K562 (cell line): ENCODE measurements at places on chromosomes 12 and 14. TPM values are rescaled to one million over a fixed set of nuclear protein-coding genes. Genes with fewer than 3 reads are reported as not detected.

GRCh38 chr14:105939810-105940508 is 413.6 kb downstream of the TMEM121 start:
- H3K4me1 ChIP-seq, result no peaks in the 10 kb centered on the region
- H3K27ac ChIP-seq, result no peak overlapping the region
- no peak for DNase-seq
- H3K4me3 ChIP-seq, result no peak overlapping the region

DNA sequence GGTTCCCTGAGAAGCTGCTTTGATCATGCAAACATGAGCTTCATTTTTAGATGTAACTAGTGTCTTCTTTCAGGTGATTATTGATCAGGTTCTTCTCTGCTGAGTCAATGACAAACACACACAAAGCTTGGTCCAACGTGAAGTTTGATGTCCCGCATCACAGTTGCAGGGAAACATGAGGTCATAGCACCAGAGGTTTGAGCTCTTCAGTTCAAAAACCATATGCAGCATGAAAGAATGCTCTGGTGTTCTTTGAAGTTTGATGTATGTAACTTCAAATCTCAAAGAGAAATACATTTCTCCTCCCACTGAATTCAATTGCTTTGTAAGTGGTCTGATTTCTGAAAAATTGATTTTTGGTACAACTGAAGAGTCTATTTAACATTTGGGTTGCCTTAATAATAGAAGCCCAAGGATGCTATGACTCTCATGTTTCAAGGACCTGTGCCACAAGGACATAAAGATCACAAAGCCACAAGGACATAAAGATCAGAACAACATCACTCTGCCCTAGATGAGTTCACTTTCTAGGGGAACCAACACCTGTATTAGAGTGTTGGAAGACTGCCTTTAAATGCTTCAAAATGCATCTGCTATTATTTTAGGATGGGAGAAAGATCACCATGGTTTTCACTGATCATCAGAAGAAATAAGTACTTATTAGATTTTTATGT is 31.1 kb upstream of the AMIGO2 start:
- H3K27ac ChIP-seq, result no peak overlapping the region
- no peak overlapping the region for H3K4me3 ChIP-seq
- no peaks in the 10 kb centered on the region; the same call in 1 of the 2 replicates for H3K4me1 ChIP-seq
- H3K36me3 ChIP-seq, result no peaks in the 10 kb centered on the region

DNA sequence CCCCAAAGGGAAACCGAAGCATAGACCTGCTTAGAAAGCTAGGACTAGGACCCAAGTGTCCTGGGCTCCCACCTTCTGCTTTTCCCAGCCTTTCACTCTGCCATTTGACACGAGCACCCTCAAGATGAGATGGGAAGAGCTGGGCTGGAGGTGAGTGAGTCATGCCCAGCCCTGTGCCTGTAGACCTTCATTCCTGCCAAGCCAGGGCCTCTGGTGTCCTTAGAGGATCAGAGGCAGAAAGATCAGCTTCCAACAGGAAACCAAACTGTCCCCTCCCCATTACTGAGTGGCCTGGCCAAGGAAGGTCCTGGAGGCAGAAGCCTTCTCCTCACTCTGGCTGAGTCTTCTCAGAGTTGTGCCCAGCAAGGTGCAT is 3.5 kb downstream of the TMEM63C start:
- H3K36me3 ChIP-seq, result no peaks in the 10 kb centered on the region
- no peak for DNase-seq
- peaks cover 13% of the 10 kb centered on the region for H3K4me1 ChIP-seq
- no peak overlapping the region for H3K27ac ChIP-seq
- no peak overlapping the region for H3K4me3 ChIP-seq
- H3K27me3 ChIP-seq, result peaks cover 44% of the 10 kb centered on the region

GRCh38 chr12:124682425-124683151 is 115.2 kb upstream of the NCOR2 start:
- no peaks in the 10 kb centered on the region for H3K36me3 ChIP-seq
- no peak for DNase-seq
- H3K4me1 ChIP-seq, result peaks cover 21% of the 10 kb centered on the region
- H3K4me3 ChIP-seq, result no peak overlapping the region
- H3K27ac ChIP-seq, result no peak overlapping the region

GRCh38 chr12:31325524-31325875 is 450 bp downstream of the SINHCAF start:
- peak overlapping the region; percentile 88 for H3K27ac ChIP-seq
- no peaks in the 10 kb centered on the region; the same call in 2 of the 3 replicates for H3K36me3 ChIP-seq
- H3K27me3 ChIP-seq, result no peaks in the 10 kb centered on the region

DNA sequence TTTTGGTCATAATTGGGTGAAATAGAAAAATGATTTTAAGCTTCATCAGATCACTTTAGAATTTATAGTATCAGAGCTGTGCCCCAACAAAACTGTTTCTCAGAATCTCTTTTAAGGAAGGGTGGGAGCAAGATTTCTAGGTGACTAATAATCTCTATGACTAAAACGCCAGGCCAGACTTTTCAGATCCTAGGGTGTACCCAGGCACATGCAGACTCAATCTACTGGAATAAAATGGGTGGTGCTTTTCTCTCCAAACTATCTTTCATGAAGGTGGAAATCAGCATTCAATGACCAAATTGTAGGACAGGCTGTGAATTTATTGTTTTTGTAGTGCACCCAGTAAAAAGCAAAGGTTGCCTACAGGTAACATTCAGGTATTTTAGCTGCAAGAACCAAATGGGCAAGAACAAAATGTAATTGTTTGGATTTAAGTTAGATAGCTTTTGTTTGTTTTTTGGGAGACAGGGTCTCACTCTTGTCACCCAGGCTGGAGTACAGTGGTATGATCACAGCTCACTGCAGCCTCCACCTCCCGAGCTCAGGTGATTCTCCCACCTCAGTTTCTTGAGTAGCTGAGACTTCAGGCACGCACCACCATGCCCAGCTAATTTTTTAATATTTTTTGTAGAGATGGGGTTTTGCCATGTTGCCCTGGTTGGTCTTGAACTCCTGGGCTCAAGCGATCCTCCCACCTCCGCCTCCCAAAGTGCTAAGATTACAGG is 49.5 kb downstream of the PPP2R5C start:
- peaks cover 50% of the 10 kb centered on the region; the same call in 2 of the 3 replicates for H3K4me1 ChIP-seq
- H3K27me3 ChIP-seq, result no peaks in the 10 kb centered on the region
- peak overlapping the region; percentile 99 for H3K27ac ChIP-seq

GRCh38 chr12:5227708-5228373 is 184.2 kb downstream of the KCNA5 start:
- no peak overlapping the region for H3K4me3 ChIP-seq
- DNase-seq, result no peak
- no peaks in the 10 kb centered on the region for H3K27me3 ChIP-seq
- no peak overlapping the region for H3K27ac ChIP-seq
- no peaks in the 10 kb centered on the region for H3K36me3 ChIP-seq
- 0 out of 2 replicates have a peak, but pooled peaks cover under 1% of the 10 kb centered on the region for H3K4me1 ChIP-seq

- H3K27ac ChIP-seq, result no peak overlapping the region
- H3K4me1 ChIP-seq, result no peaks in the 10 kb centered on the region
- no peaks in the 10 kb centered on the region for H3K36me3 ChIP-seq
- H3K27me3 ChIP-seq, result no peaks in the 10 kb centered on the region
- DNase-seq, result no peak
- no peak overlapping the region for H3K4me3 ChIP-seq
These were observed 298.6 kb upstream of the NOVA1 start for GRCh38 chr14:26896447-26896846.

DNA sequence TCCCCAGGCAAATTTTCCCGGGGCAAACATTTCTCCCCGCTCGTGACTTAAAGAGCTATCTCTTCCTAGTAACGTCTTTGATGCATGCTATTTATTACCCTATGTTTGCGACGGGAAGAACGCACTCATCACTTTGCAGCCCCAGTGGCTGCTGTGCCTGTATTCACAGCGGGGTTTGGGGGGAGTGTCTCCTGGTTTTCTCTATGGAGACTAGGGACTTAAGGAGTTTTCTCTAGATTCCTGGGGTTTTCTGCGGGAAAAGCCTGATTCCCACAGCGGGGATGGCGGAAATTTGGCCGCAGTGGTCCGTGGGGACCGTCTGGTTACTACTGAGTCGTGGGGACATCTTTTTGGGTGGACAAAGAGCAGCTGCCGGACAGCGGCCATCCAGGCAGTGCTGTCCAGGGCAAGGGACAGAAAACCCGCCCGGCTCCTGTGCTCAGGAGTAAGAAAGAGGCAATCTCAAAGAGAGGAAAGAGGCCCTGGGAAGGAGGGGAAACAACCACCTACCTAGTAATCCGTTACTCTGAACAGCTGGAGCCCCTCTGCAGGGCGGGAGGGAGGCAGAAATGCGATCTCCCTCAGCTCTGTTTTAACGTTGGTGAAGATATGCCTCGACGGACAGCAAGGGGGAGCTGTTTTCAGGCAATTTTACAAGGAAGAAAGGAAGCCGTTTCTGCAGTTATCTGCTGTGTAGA is 771 bp upstream of the AVPR1A start:
- no peak overlapping the region for H3K4me3 ChIP-seq
- no peaks in the 10 kb centered on the region for H3K4me1 ChIP-seq
- no peak overlapping the region for H3K27ac ChIP-seq
- peak; percentile 32 for DNase-seq

DNA sequence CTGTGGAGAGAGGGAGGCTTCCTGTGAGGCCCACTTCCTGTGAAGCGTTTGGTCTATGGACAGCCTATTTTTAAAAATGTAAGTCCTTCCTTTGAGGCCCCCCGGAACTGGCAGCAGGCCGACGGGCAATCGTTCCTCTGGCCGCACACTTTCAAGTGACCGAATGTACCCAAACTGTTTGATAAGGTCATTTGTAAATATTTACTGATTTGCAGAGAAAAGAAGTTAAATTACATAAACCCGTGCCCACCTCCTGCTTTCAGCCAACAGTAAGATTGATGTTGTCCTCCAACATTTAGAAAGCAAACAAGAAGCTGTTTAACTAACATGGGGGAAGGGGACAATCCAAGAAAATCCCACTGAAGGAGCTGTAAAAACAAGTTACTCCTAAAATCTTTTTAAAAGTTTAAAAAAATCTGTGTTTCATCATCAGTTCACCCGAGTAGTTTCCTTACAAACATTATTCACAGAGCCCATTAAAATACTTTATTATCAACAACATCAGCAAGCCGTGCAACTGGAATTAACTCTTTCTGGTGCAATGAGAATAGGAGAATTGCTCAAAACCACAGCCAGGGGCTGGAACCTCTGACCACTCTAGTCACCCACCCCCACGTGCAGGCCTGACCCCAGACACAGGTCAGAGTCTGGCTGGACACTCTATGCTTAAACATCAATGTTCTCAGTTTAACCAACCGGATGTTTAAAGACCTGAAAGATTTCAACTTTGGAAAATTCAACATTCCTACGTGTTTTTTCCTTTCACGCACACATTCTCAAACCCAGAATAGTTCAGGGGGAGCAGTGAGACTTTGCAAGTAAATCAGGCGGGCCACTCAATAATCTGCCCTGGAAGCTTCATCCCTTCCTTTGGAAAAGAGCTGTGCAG is 65.3 kb downstream of the FOXN3 start:
- no peak overlapping the region for H3K27ac ChIP-seq
- peaks cover 14% of the 10 kb centered on the region for H3K27me3 ChIP-seq
- no peaks in the 10 kb centered on the region for H3K36me3 ChIP-seq

DNA sequence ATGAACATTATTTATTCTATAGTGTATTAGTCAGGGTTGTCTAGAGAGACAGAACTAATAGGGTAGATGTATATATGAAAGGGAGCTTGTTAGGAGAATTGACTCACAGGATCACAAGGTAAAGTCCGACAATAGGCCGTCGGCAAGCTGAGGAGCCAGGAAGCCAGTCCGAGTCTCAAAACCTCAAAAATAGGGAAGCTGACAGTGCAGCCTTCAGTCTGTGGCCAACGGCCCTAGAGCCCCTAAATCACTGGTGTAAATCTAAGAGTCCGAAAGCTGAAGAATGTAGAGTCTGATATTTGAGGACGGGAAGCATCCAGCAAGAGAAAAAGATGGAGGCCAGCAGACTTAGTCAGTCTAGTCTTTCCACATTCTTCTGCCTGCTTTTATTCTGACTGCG is 912.2 kb downstream of the FLRT2 start:
- H3K36me3 ChIP-seq, result no peaks in the 10 kb centered on the region
- H3K4me1 ChIP-seq, result no peaks in the 10 kb centered on the region
- no peak overlapping the region for H3K4me3 ChIP-seq

ETFBKMT gene
- polyA plus RNA-seq, result 0.69 and 0.82 TPM in 2 replicates

KCNJ8 gene
- polyA plus RNA-seq, result 0.51 and 1.1 TPM in 2 replicates

FOXN4 gene
- not detected in 2 replicates for polyA plus RNA-seq

OR6C65 gene
- not detected in 2 replicates for polyA plus RNA-seq

KRT75 gene
- not detected in 2 replicates for polyA plus RNA-seq

KRT6C gene
- not detected in 2 replicates for polyA plus RNA-seq

MOK gene
- 7.6 and 8.4 TPM in 2 replicates for polyA plus RNA-seq

NKX2-1 gene
- not detected in 2 replicates for polyA plus RNA-seq

KRT79 gene
- polyA plus RNA-seq, result 0.22 and 0.23 TPM in 2 replicates
